COR-L47 (cell line): ENCODE measurements at places on chromosomes 16 and 17.

DNA sequence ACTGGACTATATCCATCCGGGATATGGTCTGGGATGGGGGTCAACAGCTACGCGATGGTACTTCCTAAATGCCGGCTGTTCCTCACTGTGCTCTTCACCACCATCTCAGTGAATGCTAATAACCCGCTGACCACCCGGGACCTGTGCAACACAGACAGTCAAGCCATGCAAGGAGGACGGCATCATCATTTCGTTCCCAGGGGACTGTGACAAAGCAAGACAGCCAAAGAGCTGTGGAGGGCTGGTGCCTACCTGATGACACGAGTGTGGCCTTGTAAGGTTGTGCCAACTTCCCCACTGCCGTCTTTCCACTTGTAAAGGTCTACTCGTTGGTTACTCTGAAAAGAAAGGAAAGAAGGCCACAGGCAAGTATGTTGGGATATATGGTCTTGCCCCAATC lies 33.7 kb downstream of the WDR59 start:
- DNase-seq: no peak

DNA sequence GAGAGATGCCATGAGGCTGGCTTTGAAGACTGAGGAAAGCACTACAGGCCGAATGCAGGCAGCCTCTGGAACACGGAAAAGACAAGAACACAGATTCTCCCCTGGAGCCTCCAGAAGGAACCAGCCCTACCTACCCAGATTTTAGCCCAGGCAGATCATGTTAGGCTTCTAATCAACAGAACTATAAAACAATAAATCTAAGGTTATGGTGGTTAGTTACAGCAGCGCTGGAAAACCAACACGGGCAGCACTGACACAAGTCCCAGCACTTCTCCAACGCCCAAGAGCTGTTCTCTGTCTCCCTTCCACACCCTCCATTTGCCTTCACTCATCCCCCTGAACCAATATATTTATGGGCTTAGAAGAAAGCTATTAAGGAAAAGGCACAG lies 7.5 kb downstream of the ANKRD11 start:
- DNase-seq: no peak

GRCh38 chr16:70253291-70254106 lies 1.8 kb upstream of the EXOSC6 start:
- DNase-seq: no peak

GRCh38 chr16:12124742-12125141 lies 148.2 kb downstream of the SNX29 start:
- DNase-seq: no peak

DNA sequence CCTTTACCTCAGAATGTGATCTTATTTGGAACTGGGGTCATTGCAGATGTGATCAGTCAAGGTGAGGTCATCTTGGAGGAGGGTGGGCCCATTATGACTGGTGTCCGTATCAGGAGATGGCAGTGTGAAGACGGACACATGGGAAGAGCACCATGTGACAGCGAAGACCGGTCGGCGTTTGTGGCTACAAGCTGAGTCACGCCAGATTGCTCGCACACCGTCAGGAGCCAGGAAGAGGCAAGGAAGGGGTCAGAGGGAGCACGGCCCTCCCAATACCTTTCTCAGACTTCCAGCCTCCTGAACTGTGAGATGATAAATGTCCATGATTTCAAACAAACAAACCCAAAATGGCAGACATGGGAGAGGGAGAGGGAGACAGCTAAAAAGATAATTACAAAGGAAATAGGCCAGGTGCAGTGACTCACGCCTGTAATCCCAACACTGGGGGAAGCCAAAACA lies 13.2 kb downstream of the STARD3 start:
- DNase-seq: no peak

- no peak for DNase-seq
These were observed 5.2 kb downstream of the TIMP2 start for GRCh38 chr17:78919861-78920450.

DNA sequence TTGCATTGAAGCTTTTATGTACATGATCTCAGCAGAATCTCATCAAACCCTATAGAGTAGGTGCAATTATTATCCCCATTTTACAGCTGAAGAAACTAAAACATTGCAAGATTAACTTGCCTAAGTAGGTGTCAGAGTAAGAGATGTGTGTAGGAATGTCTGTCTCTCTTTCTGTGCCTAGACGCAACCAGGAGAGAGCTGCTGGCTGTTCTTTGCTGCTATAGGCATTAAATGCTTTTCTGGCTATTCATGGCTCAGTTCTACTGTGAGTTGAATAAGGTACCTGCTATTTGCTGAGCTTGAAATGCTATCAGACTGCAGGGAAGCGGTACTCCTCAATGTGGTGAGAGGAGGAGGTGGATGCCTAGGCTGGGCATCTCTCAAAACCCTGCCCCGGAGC lies 17.0 kb downstream of the IRX5 start:
- DNase-seq: no peak

DNA sequence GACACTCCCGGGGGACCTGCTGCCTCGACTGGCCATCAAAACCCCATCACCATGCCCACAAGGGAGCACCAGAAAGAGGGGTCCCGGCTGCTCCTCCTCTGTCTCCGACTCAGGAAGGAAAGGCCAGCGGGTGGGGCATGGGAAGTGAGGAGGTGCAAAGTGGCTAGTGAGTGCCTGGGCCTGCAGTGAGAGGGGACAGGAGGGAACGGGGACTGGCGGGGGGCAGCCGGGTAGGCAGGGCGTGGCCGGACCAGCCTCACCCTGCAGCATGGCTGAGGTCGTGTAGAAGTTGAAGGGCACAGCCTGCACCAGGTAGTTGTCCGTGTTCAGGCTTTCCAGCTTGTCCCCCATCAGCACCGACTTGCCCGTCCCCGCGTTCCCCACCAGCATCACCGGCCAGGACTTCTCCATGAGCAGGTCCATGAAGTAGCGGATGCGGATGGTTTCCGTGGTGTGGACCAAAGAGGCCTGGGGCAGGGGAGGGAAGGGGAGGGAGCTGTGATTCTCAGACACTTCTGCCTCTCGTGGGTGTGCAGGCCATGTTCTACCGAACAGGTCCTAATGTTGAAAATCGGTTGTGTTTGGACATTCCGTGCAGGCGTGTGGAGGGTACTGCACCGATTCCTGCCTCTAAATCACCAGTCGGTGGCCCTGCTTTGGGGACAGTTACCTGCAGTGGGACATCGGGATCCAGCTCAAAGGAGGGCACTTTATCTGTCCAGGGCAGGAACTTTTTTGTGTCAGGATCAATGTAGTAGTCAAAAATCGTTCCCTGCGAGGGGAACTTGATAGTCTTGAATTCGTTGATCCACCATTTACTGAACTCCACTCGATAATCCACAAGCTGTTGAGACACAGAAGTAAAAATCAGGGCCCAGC lies 91.7 kb downstream of the DNAH17 start:
- no peak for DNase-seq

DNA sequence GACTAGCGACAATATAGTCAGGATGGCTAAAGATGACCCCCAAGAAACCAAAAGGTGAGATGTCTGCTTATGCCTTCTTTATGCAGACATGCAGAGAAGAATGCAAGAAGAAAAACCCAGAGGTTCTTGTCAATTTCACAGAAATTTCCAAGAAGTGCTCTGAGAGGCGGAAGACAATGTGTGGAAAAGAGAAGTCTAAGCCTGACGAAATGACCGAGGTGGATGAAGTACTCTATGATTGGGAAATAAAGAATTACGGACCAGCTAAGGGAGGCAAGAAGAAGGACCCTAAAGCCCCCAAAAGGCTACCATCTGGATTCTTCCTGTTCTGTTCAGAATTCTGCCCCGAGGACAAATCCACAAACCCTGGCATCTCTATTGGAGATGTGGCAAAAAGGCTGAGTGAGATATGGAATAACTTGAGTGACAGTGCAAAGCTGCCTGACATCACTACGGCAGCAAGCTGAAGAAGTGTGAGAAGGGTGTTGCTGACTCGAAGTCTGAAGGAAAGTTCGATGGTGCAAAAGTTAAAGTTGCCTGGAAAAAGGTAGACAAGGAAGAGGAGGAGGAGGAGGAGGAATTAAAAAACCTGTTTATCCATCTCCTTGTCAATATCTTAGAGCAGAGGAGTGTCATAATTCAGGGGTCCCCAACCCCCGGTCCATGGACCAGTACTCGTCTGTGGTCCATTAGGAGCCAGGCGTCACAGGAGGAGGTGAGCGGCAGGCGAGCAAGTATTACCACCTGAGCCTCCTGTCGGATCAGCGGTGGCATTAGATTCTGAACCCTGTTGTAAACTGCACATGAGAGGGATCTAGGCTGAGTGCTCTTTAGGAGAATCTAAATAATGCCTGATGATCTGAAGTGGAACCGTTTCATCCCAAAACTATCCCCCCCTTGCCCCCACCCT lies 25.1 kb upstream of the ADGRG1 start:
- DNase-seq: no peak

DNA sequence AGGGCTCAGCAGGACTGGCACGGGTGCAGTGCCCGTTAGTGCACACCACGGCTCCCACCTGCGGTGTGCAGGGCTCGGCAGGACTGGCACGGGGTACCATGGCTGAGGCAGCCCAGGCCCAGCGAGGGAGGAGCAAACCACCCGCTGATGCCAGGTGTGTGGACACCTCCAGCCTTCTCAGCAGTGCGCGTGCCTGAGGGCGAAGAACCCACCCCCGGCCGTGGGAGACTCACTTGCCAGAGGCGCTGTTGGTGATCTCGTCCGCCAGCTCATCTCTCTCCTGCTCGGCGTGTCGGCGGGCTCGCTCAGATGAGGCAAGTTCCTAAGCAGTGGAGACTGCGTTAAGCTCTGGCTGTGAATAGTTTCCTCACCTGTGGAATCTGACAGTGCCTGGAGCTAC lies 45.4 kb downstream of the NDEL1 start:
- DNase-seq: no peak

GRCh38 chr17:76956846-76957540 lies 88.8 kb downstream of the MGAT5B start:
- no peak for DNase-seq

- DNase-seq: no peak
These were observed at the start of gene KRT24 for GRCh38 chr17:40703652-40704051. TSS of gene KRT24 (minus strand) at chr17:40703752. CDS start at chr17:40703693, 59 bp downstream.

DNA sequence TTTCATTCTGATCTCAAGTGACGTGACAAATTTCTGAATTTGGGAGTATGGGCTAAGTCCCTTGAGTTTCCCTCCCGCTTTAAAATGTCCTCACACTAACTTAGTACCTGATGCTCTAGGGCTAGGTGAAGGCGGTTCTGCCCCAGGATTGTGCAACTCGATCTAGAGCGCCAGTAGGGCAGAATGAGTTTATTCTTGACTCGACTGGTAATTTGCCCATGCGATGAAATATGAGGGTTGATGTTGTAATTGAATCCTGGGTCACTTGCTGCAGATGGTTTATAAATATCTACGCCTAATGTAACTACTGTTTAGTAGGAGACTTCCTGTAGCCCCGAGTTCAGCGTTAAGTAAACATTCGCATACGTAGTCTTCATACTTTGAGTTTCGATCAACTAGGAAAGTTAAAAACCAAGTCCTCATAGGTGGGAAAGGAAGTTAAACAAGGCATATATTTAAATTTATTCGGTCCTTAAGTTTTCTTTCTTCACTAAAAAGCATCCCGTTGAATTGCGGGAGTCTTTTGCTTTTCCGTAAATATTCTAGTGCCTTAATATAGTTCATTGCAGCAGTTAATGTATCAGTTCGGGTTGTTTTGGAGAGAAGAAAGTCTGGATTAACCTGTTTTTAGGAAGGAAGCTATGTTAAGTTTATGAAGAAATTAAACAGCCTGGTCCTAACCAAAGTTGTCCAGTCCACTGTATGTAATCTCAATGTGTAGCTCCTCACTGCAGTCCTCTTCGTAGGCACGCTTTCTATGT lies 1.6 kb downstream of the CTCF start:
- DNase-seq: no peak

DNA sequence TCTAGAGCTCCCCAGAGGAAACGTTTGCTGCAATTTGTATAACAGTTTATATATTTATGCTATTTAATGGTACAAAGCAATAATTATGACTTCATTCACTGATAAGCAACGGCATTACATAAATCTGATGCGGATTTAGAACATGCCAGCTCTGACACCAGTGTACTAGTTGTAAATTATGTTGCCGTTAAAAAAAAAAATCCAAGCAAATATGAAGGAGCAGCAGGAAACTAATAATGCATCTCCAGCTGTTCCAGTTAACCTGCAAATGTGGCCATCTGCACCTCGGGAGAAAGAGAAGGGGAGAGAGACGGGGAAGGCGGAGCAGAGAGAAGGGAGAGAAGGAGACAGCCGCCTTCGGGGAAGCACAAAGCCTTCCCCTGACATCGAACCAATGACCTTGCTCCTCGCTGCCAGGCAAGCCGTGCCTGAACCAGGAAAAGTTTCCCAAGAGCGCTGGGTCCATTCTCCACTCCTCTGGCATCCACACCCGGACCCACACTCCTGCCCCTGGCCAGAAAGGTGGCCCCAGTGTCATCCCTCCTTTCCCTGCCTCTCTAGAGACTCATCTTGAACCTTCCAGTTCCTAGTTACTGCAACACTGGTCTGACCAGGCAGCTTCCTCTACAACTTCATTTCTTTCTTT lies 174.8 kb downstream of the C16orf78 start:
- no peak for DNase-seq

- DNase-seq: no peak
These were observed 6.6 kb upstream of the RHOT2 start for GRCh38 chr16:661184-661821.

GRCh38 chr17:17784657-17785267 lies 52.0 kb downstream of the SREBF1 start:
- DNase-seq: peak; percentile 8

GRCh38 chr17:65037157-65037556 lies 19.4 kb downstream of the GNA13 start:
- DNase-seq: no peak

DNA sequence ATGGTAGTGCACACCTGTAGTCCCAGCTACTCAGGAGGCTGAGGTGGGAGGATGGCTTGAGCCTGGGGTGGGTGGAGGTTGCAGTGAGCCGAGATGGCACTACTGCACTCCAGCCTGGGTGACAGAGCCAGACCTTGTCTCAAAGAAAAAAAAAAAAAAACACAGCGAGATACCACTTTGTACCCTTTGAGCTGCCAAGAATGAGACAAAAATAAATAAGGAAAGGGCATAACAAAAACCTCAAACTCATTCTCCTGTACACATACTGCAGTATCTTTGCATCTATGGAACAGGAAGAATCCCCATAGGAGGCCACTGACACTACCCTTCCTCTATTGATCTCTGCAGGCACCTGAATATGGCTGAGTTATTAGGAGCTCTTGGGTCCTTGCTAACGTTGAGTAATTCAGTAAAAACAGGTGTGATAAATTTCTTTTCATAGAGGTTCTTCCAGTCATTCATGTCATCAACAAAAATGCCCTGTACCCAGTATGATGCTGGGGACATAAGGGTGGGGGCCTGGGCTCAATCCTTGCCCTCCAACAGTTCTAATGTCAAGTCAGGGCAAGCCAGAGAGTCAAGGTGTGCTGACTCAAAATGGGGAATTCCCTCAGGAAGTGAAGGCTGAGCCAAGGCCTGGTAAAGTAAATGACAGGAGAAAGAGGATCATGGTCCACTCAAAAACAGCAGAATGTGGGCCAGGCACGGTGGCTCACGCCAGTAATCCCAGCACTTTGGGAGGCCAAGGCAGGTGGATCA lies 26.9 kb downstream of the RANBP10 start:
- DNase-seq: no peak
